Posterior vena cava (tissue), 2 donors: ENCODE measurements at places on chromosomes 2 and 18. TPM values are rescaled to one million over a fixed set of nuclear protein-coding genes. Genes with fewer than 3 reads are reported as not detected.

ABCG8 gene
- total RNA-seq, result not detected

PTH2R gene
- not detected for total RNA-seq

HNRNPLL gene
- 54.6 TPM for total RNA-seq

- DNase-seq, result no peak
Observed at GRCh38 chr2:223007531-223007930, 44.5 kb upstream of the KCNE4 start.

DNA sequence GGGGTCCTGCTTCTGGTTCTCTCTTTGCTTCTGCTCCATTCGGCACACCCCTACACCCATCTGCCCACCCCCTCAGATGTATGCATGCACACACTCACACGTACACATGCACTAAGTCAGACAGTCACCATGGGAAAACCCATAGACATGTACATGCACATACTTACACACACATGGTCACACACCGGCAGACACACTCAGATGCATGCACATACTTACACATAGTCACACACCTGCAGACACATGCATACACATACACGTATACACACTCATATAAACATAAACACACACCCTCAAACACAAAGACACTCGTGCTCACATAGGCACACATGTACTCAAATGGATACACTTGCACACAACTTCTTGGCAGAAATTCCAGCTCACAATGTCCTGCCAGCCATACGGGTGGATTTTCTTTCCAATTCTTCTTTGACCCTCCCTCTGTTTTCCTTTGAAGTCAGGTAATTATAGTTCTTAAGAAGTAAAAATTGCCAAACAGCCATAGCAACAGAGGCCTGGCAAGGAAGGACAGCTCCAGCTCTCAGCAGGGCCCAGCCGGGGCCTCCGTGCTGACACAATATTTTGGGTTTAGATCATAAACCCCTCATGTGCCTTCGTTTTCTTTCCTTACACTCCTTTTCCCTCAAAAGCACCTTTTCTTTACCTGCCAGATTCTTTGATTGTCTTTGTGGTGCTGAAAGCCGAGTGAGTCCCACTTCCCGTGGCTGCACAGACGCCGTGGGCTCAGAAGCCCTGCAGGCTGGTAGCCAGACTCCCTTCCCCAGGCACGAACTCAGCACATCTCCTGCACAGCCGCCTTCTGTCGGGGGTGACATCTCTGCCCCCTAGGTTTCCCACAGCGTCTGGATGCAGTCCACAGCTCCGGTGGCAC, 195.7 kb downstream of the ARL4C start:
- DNase-seq, result no peak

DNA sequence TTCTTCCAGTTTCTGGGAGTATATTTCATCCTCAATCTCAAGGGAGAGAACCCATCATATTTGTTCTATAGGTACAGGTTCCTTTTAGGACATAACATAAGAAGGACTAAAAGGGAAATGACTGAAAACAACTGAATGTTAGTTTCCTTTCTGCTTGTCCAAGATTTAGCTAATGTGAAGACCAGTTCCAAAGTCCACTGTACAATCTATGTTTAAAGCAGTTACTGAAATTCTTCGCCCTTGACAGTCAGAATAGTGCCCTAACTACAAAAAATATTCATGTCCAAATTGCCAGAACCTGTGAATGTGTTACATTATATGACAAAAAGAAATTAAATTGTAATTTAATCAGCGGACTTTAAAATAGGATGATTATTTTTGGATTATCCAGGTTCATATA, 466.3 kb upstream of the SETBP1 start:
- no peak for DNase-seq

DNA sequence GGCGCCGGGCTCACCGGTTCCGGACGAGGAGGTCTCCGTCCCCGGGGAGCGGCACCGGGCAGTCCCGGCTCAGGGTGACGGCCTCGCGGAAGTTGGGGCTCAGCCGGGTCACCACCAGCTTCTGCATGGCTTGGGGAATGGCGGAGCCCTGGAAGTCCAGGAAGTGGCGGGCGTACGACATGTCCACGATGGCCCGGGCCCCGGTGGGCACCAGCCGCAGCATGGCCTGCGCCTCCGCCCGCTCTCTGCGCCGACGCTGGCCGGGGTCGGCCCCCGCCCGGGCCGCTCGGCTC, 157 bp downstream of the PTGR3 start:
- no peak for DNase-seq

DNA sequence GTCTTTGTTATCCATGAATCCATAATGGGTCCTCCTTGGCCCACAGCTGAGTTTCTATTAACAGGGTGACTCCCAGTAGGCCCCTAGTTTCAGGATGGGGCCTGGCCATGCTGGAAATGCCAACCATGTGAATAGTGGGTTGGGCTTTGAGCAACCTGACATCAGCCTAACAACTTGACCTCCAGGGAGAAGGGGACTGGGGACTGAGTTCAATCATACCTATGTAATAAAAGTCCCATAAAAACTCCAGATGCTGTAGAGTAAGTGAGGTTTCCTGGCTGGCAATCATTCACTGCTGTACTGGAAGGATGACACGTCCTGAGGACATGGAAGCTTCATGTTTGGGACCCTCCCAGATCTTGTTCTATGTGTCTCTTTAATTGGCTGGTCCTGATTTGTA, 7.9 kb downstream of the REV1 start:
- no peak for DNase-seq

GRCh38 chr18:9684881-9685614, 23.1 kb upstream of the RAB31 start:
- no peak for DNase-seq

DNA sequence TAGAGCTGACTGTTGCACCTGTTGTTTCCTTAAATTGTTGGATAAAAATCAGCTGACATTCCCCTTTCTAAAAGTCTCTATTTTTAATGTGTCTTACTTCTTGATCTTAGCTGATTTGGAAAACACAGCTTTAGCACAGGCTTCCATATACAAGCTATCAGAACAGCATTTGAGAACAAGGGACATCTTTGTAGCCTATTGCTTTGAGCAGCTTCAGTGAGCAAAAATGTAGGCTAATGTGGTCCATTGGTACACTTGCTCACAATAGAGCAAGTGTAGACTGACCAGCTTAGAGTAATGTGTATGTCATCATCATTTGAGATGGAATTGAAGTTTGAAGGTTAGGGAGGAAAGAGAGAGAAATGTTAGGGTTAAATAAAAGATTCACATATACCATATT, 7.0 kb downstream of the INPP1 start:
- DNase-seq, result no peak
